Activated CD4-positive, alpha-beta T cell treated with anti-CD3 and anti-CD28 coated beads for 24 hours (primary cell): ENCODE measurements at places on chromosomes 2 and 18.

DNA sequence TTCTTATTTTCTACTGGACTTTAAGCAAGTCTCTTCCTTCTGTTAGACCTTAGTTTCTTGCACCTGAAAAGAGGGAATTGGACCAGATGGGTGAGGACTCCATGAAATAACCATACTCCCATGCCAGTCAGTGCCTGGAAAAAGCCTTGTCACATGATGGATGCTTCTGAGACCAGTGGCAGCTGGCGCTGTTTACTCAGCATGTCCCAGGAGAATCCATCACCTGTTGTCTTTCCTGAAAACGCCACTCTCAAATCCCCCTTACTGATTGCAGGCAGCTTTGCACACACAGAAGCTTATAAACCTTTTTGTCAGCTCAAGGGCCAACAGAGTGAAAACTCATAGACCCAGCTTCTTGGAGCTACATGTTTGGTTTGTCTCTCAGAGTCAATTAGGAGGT, 117.6 kb downstream of the POLE4 start:
- no peak for DNase-seq

- DNase-seq, result no peak
These were observed 61.9 kb downstream of the LHCGR start for GRCh38 chr2:48693645-48694044.

DNA sequence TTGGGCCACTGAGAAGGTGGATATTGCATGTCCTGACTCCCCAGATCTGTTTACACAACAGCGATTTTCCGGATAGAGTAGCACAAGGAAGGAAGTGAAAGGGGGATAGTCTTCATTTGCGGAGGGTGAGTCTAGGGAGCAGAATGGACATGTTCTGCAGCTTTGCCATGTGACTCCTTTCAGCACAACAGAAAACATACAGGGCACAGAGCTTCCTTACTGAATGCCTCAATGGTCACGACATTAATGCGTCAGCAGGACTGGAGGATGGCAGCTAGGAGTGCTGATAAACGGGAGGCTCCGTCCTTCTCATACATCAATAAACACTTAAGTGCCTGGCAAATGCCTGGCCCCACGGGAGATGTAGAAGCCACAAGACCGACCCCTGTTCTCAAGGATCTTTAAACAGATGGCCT, 163.0 kb downstream of the FAM210A start:
- DNase-seq, result no peak

DNA sequence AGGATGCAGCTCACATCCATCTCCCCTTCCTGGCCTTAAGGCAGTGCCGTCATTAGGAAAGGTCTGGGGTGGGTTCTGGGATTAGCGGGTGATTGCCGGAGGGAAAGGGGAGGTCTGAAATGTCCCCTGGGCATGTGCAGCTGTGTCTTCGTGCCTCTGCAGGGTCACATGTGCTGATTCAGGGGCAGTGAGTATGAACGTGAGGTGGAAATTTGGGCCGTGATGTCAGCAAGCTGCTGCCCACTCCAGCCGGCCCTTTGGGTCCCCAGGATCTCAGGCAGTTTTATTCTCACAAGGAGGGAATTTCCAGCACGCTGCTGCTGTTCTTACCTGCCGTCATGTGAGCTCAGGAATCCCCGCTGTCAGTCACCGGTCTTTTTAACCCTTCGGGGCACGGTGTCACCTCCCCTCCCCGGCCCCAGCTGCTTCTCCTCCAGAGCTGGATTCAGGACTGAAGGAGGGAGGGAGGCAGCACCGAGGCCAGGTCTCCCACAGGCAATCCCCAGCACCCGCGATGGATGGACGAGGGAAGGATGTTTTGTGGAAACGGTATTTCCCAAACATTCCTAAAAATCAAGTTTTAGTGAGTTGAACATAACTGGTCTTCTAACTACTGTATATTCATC, 23.5 kb downstream of the GPR35 start:
- DNase-seq, result no peak

DNA sequence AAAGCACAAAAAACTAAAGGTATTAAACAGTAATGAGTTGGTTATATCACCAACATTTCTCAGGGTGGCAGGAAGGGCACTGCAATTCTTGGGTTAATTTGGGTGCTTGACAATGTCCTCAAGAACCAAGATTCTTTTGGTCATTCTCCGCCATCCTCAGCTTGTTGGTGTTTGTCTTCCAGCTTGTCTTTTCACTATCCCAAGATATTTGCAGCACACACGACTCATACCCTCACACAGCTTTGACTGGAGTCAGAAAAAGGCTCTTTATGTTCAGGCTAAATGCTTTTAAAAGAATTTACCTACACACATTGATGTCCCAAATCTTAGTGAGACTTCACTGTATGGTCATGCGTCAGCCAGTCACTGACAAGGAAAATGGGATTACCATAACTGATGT, 12.5 kb downstream of the GREB1L start:
- no peak for DNase-seq

DNA sequence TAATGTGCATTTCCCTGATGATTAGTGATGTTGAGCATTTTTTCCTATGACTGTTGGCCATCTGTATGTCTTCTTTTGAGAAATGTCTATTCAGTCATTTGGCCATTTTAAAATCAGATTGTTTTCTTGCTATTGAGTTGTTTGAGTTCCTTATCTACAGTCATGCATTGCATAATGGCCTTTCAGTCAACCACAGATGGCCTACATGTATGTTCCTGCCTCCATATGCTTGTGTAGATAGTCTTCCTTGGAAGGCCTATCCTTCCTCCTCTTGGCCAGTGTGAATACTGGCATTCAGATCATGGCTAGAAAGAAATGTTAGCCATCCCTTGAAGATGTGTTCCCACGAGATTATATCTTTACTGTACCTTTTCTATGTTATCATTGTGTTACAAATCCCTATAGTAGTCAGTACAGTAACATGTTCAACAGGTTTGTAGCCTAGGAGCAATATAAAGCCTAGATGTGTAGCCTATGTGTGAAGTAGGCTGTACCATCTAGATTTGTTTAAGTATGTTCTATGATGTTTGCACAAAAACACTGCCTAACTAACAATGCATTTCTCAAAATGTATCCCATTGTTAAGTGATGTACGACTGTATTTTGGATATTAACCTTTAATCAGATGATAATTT, 65.6 kb upstream of the CD302 start:
- no peak for DNase-seq
